ENCODE measurements at places on chromosomes 2 and 18.

GRCh38 chr2:45708501-45708900, 57.0 kb downstream of the PRKCE start:
- DNase-seq: no peak

GRCh38 chr18:8046441-8046840, 479.3 kb downstream of the PTPRM start:
- DNase-seq: no peak

DNA sequence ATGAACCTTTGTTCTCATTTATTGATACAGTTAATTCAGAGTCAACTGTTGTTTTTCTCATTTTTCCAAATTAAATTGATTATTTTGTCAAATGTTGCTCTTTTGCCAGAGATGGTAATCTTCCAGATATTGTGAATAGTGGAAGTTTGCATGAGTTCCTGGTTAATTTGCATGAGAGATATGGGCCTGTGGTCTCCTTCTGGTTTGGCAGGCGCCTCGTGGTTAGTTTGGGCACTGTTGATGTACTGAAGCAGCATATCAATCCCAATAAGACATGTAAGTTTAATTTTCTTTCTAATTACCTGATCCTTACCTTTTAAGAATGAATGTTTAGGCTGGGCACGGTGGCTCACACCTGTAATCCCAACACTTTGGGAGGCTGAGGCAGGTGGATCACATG, 7.8 kb downstream of the CYP20A1 start:
- no peak for DNase-seq

- DNase-seq: peak; percentile 64
Measured at GRCh38 chr2:44170311-44170717, 1.6 kb downstream of the PPM1B start.
